Stimulated activated CD8-positive, alpha-beta memory T cell treated with anti-CD3 and anti-CD28 coated beads, Interleukin-15, amount 100 ng/mL, for 4 hours (primary cell): ENCODE measurements at places on chromosomes 5 and 9.

GRCh38 chr5:78727786-78728761, 79.5 kb upstream of the LHFPL2 start:
- no peak for DNase-seq

DNA sequence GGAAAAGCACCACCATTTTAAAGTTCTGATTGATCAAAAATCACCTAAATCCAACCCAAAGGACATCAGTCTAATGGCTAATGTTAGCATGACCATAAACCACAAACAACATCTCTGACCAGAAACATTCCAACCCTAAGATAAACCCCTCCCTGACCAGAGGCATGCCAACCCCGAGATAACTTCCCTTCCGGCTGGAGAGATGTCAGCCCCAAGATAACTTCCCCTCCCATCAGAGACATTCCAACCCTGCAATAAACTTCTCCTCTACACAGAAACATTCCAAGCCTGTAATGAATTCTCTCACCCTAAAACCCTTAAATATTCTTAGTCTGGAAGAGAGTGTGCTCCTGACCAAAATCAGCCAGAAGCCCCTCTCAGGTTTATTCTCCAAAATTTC, 364.3 kb downstream of the KCNN2 start:
- DNase-seq = no peak

- no peak for DNase-seq
Measured at GRCh38 chr5:174698156-174698555, 26.2 kb upstream of the MSX2 start.

- no peak for DNase-seq
Measured at GRCh38 chr5:156762771-156763170, 87.3 kb upstream of the PPP1R2B start.

- DNase-seq = no peak
Measured at GRCh38 chr9:116817762-116818161, 130.7 kb downstream of the TRIM32 start.

DNA sequence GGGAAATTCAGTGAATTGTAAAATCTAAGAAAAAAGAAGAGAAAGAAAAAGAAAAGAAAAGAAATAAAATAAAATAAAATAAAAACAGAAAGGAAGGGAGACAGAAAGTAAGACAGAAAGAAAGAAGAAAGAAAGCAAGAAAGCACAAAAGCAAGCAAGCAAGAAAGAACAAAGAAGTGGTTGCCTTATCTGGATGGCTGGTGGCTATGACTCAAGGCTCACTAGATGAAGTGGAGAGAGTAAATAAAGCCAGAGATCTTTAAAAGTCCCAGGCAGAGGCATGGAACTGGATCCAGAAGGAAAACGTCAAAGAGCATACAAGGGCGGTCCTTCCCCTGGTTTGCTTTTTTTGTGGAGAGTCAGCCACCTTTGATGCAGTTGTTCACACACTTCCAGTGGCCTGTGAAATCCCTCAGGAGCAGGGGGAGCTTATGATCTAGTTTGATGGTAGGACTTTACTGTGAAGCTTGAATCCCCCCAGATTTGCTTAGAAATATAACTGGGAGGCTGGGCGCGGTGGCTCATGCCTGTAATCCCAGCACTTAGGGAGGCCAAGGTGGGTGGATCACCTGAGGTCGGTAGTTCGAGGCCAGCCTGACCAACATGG, 176.7 kb upstream of the HMHB1 start:
- DNase-seq = no peak

GRCh38 chr5:35364350-35364749, 134.1 kb upstream of the PRLR start:
- no peak for DNase-seq

- no peak for DNase-seq
Measured at GRCh38 chr5:160262151-160263074, 33.1 kb downstream of the FABP6 start.

DNA sequence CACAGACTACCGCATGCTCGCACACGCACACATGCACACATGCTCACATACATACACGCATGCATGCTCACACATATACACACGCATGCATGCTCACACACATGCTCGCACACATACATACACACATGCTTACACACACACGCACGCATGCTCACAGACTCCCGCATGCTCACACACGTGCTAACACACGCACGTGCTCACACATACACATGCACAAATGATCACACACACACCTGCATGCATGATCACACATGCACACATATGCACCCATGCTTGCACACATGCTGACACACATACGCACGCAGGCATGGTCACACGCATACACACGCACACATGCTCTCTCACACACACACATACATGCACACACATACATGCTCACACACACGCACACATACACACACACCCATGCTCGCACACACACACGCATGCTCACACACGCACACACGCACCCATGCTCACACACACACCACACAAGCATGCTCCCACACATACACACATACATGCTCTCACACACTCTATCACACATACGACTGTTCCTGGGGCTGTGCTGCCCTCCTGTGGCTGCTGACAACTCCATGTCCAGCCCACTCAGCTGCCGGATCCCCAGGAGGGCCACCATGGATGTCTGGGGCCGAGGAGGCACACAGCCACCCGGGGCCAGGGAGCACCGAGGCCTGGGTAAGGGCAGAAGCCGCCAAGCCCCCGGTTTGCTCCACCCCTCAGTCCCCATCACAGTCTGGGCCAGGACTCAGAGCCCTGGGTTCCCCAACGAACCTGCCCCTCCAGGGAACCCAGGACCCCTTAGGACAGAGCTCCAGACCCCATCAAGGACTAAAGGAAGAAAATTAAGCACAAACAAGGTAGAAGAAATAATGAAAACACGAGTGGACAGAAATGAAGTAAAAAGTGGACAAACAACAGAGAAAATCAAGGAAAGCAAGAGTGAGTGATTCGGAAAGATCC, 31.4 kb upstream of the EGFL7 start:
- peak; percentile 34 for DNase-seq

DNA sequence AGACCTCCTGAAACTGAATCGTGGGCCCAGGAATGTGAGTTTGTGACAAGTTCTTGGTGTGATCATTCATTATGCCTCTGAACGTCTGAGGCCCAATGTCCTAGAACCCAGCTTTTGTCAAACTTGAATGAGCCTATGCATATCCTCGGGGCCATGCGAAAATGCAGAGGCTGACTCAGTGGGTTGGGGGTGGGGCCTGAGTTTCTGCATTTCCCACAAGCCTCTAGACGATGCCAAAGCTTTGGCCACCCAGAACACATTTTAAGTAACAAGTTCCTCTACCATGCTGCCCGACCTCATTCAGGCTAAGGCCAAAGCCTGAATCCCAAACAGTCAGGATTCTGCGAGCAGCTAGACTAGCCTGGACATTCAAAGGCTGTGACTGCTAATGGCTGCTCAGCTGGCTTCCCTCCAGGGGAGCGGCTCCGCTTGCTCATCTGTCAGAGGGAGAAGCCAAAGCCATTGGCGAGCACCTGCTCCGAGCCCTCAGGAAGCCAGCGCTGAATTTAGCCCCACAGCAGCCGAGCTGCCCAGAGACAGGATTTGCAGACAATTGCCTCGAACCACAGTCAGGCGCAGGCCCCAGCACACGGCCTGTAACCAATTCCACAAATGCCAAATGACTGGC, 177.5 kb downstream of the ZDHHC21 start:
- DNase-seq = no peak

DNA sequence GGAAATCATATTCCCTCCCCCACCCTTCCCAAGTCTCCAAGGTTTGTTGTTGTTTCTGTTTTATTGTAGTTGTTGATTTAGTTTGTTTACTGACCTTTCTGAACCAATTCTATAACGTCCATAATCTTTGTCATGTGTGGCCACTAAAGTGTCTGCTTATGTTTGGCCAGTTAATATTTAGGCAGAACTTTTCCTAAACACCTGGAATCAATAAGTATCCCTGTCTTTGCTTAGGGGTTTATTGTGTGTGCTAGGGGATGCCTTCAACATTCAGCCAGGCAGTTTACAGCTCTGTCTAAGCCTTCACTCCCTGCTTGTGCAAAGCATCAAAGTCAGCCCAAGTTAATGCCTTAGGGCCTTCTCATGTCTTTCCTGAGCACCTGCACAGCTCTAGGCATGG, 16.9 kb upstream of the LECT2 start:
- DNase-seq = no peak

DNA sequence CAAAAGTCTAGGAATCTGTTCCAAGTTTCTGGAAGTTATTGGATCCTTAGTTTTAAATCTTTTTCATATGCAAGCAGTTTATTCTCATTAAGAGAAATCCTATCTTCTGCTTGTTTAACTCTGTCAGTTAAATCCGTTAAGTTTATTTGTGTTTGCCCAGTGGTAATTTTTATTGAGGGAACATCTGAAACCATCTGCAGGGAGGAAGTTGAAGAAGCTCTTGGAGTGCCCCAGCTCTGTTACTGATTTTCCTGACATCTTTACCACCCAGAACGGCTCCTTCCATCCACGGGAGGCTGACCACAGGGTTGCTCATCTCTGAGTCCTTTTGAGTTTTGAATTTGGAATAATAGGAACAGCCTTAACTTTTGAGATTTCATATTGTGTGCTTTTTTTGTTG, 99.9 kb upstream of the ZNF618 start:
- no peak for DNase-seq
